Activated T-cell treated with anti-CD3 and anti-CD28 coated beads for 1 hour (primary cell): ENCODE measurements at places on chromosomes 5 and 9.

GRCh38 chr5:151067632-151068432, 13.0 kb downstream of the TNIP1 start:
- DNase-seq, result no peak

GRCh38 chr5:62309107-62309506, 3.1 kb downstream of the KIF2A start:
- no peak for DNase-seq

- no peak for DNase-seq
These were observed 29.4 kb downstream of the SMAD5 start for GRCh38 chr5:136162008-136162407.

GRCh38 chr5:137393196-137393993, 105.7 kb downstream of the SPOCK1 start:
- DNase-seq, result no peak

GRCh38 chr5:141855265-141856036, 22.8 kb downstream of the PCDH1 start:
- no peak for DNase-seq

GRCh38 chr5:39775086-39775796, 350.5 kb upstream of the DAB2 start:
- no peak for DNase-seq

DNA sequence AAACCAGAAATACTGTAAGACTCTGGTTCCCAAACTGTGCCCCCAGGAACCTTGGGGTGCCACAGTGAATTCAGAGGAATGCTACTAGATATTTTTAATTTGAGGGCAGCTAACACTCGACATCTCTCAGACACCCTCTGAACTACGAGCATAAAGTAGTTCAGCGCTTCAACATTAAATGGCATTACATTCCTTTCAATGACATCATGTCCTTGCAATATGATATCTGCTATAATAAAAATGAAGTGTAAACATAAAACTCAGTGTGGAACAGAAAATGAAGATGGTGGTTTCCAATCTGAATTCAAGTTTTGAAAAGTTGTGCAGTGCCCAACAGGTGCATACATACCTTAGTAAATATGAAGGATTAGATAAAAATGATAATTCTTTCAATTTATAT, 116.1 kb downstream of the LPAR1 start:
- DNase-seq, result no peak

DNA sequence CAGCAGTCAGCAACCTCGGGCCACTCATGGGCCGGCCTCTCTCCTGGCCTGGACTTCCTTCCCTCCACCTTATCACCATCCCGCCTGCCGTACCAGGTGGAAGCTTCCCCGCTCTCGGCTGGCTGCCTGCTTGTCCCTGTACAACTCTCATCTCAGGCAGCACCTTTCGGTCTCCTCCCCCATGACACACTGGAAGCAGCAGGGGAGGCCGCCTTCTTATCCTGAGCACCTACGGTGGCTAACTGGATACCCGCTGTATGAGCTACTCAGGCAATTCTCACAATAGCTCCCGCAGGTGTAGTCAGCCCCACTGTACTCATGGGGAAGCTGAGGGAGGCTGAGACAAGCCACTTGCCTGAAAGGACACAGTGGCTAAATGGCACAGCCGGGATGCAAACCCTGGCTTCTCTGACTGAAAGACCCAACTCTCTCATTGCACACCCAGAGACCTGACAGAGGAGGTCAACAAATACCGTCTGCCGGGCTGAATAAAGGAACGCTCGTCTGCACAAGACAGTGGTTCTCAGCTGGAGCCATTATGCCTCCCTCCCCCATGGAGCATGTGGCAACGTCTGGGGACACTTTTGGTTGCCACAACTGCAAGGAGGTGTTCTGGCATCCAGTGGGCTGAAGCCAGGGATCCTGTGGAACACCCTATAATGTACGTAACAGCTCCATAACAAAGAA, 9.6 kb downstream of the STK10 start:
- DNase-seq, result no peak

GRCh38 chr5:54590824-54591223, 73.3 kb downstream of the SNX18 start:
- DNase-seq, result no peak

- DNase-seq, result no peak
These were observed 260.9 kb upstream of the TUT7 start for GRCh38 chr9:86614871-86615849.
